Stimulated activated naive CD4-positive, alpha-beta T cell treated with Interleukin-2 at 50 U/mL for 16 hours (primary cell): ENCODE measurements at places on chromosomes 2 and 18.

- no peak for DNase-seq
Observed at GRCh38 chr2:217195016-217195415, 335.2 kb upstream of the TNP1 start.

GRCh38 chr2:47064106-47064505, 91.0 kb downstream of the STPG4 start:
- no peak for DNase-seq

DNA sequence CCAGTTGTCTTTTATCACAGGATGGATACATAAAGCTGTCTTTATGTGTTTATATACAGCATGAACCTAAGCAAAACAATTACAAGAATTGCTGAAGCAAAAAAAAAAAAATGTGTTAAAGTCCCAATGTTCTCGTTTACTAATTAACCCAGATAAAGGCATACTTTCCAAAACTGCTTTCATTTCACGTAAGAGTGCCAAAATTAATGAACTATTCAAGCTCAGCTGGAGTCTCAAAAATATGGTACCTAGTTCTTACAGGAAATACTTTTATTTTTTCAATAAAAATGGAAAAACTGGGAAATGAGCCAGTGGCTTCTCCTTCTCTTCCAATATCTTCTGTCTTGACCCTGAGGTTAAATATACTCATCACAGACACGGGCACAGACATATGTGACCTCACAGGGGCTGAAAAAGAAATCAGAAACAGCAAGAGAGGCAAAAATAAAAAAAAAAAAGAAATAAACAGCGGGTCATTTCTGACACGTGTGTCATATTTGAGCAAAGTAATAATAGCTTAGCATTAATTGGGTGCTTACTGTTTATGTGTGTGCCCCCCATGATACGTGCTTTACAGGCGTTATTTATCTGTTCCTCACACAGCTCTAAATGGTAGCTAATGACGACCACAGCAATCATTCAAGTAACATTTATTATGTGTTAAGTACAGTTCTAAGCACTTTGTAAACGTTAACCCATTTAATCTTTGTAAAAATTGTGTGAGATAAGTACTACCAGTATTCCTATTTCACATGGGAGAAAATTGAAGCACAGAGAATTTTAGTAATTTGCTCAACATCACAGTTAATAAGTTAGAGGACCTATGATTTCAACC, 158.0 kb upstream of the MMADHC start:
- no peak for DNase-seq

- peak; percentile 67 for DNase-seq
Observed at GRCh38 chr2:233267516-233268245, 16.2 kb downstream of the ATG16L1 start.

DNA sequence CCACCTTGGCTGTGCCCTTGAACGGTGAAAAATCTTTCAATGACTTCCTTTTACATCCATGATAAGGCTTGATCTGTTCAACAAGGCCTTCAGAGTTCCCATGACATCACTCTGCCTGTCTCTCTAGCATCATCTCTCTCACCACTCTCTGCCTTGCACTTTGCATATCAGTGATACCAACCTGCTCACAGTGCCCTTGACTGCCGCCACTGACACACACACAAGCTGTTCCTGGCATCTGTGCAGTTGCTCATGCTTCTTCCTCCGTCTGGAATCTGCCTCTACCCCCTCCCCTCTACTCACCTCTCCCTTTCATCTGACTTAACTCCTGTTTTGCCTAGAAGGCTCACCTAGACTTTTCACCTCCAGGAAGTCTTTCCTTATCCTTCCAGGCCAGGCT, 79.1 kb upstream of the SEC11C start:
- no peak for DNase-seq

GRCh38 chr2:72630767-72631166, 195.1 kb downstream of the EXOC6B start:
- no peak for DNase-seq

GRCh38 chr2:181947273-181947672, 38.4 kb upstream of the PPP1R1C start:
- no peak for DNase-seq

DNA sequence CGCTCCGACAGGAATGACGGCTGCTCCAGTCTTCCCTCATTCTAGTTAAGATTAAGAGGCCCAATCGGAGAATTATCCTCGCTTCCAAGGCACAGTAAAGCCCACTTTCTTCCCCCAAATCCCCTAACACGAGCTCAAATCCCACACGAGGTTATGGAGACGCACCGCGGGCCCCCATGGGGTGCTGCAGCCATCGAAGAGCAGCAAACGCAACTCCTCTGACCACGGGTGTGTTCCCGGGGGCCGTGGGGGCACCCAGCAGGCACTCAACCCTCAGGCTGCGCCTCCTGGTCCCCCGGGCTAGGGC, 446 bp downstream of the COPS9 start:
- DNase-seq: no peak
